ENCODE measurements at places on chromosomes 5 and 9.

- DNase-seq, result no peak
Observed at GRCh38 chr9:102514541-102514940, 480.6 kb upstream of the CYLC2 start.

DNA sequence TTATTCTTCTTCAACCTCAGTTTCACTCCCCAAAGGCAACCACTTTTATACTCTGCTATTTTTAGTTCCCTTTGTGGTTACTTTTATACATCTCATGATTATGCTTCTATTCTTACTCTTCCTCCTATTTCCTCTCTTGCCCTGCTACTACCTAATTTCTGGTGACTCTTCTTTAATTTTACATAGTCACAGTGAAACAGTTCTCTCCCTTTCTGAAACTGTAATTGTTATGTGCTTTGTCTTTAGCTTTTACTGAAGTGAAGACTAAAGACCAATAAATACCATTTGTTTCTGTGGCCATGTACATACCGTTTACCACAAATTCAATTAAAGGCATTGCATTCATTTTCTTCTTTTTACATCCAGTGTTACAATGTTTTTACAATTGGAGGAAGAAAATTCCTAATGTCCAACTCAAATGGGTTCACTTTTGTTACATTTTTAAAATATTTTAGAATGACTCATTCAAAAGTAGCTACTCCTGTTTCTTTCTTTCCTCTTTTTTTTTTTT lies 410.6 kb downstream of the PSAT1 start:
- DNase-seq, result no peak

- no peak for DNase-seq
Observed at GRCh38 chr5:71529682-71530081, 57.5 kb upstream of the MCCC2 start.

- no peak for DNase-seq
Observed at GRCh38 chr5:145236127-145236526, 599.0 kb downstream of the PRELID2 start.

- DNase-seq, result no peak
Observed at GRCh38 chr9:34558364-34558763, 31.2 kb downstream of the CNTFR start.
